ENCODE measurements at places on chromosomes 13 and 19.

DNA sequence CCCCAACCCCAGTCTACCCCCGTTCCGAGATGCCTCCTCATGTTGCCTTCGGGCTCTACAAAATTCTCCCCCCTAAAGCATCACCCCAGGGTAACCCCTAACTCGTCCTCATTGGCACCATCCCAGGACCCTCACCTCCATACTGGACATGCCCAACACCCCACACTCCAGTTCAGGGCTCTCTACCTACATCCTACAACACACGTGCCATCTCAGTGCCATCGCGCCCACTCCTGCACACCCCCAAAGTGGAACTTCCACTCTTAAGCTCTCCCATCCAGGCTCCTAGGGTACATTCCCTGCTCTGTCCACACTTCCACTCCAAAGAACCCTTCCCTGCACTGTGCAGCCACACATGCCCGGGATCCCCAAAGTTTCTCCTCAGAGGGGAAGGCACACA is 827 bp upstream of the FKRP start:
- no peak for DNase-seq

DNA sequence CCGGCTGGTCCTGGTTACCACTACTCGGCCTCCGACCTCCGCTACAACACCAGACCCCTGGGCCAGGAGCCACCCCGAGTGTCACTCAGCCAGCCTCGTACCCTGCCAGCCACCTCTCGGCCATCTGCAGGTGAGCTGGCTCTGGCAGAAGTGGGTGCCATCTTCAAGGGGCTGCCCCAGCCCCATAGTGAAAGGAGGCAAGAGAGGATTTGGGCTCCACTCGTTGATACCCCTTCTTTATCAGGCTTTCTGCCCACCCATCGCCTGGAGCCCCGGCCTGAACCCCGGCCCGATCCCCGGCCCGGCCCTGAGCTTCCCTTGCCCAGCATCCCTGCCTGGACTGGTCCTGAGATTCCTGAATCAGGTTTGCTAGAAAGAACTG is 7.1 kb downstream of the LTBP4 start:
- no peak for DNase-seq

DNA sequence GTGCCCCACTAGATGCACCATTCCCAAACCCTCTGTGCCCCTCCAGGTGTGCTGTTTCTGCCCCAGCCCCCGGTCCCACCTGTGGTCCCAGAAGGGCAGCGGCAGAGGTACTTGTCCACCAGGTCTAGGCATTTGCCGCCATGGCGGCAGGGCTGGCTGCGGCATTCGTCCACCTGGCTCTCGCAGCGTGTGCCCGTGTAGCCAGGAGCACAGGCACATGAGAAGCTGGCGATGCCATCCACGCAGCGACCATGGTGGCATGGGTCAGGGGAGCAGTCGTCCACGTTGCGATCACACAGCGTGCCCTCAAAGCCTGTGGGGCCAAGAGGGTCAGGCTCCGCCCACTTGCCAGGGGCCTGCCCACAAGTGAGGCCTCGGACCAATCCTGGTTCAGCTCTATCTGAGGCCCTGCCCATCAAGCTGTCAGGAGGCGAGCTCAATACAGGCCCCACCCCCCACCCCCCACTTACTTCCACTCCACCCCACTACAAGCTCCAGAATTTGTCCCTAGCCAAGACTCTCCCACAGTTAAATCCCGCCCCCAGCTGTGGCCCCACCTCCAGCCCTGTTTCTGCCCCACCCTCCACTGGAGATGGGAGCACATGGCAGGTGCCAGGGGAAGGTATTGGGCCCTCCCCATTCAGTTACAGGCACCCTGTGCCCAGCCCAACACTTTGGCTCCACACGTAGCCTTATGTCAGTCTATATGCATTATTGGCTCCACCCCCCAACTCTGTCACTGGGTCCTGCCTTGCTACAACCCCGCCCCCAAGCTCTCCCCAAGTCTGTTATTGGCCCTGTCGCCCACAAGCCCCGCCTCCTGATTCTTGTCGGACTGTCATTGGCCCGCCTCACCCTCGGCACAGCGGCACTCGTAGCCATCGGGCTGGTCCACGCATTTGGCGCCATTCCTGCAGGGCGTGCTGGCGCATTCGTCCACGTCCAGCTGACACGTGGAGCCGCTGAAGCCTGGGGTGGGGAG is 13.5 kb downstream of the NOTCH3 start:
- no peak for DNase-seq

DNA sequence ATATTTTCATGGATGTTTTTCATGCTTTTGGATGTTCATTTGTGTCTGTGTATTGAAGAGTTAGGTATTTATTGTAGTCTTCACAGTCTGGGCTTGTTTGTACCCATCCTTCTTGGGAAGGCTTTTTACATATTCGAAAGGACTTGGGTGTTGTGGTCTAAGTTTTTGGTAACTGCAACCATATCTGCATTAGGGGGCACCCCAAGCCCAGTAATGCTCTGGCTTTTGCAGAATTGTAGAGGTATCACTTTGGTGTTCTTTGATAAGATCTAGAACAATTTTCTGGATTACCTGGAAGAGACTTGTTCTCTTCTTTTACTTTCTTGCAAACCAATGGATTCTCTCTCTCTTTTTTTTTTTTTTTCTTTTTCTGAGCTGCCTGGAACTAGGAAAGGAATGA is 581.3 kb downstream of the DACH1 start:
- no peak for DNase-seq

DNA sequence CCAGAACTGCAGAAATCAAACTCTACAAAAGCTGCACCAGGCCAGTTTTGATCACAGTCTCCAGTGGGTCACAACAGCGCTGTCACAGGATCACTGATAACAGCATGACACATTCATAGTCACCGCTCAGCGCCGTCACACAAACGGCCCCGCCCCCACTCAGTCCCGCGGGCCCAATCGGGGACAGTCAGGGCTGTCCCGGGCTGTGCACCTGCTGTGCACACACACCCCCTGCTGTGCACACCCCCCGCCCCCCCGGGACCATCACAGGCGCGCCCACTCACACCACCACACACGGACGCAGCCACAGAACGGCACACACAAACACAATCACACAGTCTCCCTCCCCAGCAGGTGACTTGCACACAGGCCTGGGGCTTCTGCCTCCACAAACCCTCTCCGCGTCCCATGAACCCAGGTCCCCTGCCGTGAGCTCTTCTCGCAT is 435 bp upstream of the ZNF382 start:
- DNase-seq: peak; percentile 64

- DNase-seq: peak; percentile 86
Observed at GRCh38 chr19:1249298-1249989, 1.1 kb downstream of the MIDN start.

GRCh38 chr13:25249001-25249543 is 38.2 kb downstream of the MTMR6 start:
- DNase-seq: peak; percentile 92

DNA sequence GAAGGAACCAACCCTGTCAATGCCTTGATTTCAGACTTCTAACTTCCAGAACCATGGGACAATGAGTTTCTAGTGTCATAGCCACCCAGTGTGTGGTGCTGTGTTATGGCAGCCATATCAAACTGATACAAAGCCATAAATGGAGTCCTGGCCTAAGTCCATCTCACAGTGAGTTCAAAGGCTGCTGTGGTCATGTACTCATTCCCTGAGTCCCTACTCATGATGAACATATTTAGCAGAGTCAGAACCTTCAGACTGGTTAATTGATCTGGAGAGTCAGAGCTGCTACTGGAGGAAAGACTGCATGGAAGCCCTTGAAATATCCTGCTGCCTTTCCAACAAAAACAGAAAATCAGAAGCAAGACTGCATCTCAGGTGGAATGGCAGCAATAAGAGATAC is 39.2 kb upstream of the CSNK1A1L start:
- no peak for DNase-seq

DNA sequence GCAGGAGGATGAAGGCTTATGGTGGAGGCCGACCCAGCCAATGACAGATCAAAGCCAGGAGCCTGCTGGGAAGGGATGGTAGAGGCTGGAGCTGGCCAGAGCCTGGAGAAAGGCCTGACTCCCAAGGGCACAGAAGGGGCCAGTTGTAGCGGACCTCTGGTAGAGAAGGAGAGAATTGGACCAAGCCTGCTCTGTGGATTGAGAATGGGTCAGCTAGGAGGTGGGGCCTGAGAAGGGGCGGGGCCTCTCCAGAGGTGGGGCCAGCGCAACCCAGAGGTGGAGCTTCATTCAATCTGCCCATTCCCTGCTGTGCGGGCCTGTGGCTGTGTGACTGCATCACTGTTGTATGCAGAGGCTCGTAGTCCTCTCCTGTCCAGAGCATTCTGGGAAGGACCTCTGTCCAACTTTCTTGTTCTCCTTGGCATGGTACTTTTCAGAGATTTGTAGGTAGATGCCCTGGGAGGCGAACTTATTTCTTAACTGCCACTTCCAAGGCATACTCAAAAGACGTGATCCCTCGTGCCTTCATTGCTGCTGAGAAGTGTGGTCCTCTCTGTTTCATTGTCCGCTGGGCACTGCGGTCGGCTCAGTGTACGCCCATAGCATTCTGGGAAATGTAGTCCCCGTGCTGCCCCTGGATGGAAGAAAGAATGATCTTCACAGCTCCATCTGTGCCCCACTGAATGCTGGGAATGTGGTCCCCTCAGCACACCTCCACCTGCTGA is 6.7 kb downstream of the GRIN2D start:
- DNase-seq: no peak

DNA sequence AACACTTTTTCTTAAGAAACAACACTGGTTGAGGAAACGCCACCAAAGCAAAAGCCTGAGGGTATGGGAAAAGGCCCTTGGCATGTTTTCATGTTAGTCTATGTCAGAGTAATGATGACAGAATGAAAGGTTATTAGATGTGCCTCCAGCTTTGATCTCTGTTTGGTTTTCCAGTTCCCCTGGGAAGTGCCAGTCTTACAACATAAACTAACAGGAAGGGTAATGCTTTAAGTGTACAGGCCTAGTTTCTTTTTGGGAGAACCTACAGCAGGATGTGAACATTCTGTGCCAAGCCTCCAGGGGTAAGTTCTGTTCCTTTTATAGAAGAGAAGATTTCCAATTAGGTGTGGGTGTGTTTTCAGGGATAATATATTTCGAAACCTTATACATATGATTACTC is 121.7 kb downstream of the FNDC3A start:
- no peak for DNase-seq

GRCh38 chr13:36788276-36788675 is 30.7 kb upstream of the RFXAP start:
- no peak for DNase-seq

DNA sequence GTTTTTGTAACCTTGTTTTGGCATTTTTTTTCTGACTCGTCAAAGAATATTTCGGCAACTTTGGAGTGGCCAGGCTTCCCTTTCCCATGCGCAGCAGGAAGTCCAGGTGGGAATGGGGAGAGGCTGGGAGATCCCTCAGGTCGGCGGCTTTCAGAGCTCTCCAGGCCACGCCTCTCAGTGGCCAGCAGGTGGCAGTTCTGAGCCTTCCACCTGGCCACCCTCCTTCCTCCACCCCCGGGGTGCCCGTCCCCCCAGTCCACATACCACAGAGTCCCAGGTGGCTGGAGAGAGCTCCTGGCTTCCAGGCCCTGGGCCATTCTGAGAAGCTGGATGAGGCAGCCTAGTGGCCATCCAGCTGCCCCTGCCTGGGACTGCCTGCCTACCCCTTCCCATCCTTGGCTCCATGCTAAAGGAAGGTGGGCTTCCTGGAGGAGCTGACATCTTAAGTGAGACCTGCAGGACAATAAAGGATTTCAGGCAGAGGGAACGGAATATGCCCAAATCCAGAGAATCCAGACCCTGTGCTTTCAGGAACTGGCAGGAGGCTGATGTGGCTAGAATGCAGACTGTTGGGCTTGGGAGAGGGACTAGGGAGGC is 46.3 kb downstream of the CCNE1 start:
- DNase-seq: no peak

DNA sequence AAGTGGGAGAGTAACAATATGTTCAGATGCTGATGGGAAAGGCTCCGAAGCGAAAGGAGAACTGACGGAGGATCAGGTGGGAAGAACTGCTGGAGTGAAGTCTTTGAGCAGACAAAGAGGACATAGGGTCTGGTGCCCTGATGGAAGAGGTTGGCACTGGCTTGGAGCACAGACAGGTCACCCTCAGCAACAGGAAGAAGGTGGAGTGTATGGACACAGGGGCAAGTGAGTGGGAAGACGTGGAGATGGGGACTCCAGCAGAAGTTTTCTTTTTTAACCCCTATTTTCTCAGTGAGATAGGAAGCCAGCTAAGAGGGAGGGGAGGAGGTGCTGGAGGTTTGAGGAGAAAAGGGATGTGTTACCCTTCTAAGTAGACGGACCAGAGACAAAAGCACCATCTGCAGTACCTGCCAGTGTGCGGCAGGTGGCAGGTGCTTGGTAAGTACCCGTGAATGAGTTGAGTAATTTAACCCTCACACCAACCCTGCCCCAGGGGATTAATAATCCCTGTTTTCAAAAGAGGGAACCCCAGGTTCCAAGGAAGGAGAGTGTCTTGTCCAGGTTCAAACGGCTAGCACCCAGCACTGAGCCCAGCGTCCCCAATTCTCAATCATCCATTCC is 11.2 kb downstream of the HAS1 start:
- no peak for DNase-seq

- DNase-seq: peak; percentile 82
Observed at GRCh38 chr13:99347911-99348451, 40.8 kb upstream of the GPR183 start.

All from posterior cingulate gyrus (tissue), 11 donors.